ENCODE measurements at places on chromosomes 3 and 15.

DNA sequence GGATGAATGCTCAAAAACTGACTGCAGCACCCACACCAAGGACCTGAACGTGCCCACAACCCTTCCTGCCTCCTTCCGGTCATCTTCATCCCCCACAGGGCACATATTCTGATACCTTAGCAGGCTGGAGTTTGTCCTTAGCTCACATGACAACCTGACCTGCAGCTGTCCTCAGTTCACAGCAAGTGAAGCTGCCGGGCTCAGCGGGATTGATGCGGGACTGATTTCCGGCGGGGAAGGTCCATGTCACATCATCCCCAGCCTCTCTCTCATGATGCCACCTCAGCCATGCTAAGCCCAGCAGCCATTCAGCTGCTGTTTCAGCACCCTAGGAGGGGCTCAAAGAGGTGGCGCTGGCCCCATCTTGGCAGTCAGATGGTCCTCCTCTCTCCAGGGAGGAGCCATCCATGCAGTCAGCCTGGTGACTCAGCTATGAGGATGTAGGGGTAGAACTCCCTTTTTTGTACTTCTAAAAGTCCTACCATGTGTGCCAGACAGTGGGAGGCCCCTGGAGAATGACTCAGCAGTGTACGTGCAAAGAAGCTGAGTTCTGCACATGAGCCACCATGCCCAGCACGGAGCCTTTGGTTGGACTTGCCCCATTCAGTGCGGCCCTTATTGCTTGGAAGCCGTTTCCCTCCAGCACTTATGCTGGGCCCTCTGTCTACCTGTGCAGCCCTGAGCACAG is 9.5 kb downstream of the CA12 start:
- DNase-seq: peak; percentile 26

DNA sequence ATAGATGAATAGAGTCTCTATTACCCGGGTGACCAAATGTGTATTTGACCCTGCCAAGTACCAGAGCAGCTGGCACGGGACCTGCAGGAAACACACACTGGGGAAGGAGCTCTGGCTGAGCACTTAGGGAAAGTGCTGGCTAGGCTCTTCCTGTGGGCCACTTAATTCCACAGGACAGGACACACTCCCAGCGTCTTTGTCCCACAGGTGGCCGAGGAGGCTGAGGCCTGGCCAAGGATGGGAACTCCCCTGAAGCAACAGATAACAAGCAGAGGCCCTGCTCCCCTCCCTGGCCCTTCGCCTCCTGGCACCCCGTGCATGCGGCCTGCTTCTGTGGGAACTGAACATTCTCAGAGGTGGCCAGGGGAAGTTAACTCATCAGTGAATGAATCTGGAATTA is 180.8 kb downstream of the ATP10A start:
- no peak for DNase-seq

GRCh38 chr3:22122567-22122966 is 371.6 kb upstream of the ZNF385D start:
- DNase-seq: no peak

DNA sequence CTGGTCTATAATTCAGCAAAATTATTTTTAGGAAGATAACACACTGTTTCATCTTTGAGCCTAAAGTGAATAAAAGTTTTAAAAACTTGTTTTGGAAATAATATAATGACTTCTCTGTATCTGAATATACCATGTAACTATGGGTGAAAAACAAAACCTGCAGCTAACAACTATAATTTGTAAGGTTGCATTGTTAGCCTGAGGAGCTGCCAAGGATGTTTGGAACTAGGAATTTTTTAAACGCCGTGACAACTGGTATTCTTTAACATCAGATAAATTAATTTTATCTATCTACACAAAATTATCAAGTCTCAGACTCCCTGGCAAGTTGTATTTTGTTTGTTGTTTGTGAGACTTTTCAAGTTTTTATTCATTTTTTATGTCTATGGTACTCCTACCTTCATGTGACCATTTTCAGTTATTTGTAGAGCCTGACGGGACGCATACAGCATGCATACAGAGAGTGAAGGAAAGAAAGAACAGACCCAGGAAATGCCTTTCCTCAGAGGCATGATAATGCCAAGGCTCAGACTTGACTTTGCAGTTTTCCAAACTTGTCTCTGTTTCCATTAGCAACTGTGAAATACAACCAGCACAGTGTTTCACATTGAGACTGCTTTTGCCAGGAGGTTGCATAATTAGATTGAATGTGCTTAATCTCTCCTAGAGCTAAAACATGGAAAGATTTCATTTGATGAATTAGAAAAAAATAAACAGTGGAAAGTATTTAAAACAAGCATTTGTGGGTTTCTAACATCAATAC is 60.8 kb upstream of the ARHGEF26 start:
- DNase-seq: no peak

- DNase-seq: no peak
Measured at GRCh38 chr3:185188816-185189215, 36.0 kb upstream of the C3orf70 start.

DNA sequence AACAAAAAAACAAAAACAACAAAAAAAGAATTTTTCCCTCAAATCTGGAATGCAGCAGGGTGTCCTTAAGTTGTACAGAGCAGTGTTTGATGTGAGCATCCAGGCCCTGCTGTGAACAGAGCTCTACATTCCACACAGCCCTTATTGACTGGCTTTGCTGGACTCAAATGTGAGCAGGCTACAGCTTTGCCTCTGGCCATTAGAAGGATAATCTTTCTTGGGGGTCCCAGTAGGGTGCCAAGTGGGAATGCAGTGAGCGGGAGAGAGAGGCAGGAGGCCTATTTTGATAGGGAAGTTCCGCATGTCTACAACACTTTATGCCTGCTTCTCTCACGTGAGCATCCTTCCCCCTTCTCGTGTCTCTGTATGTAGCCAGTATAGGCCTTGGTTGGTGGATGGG is 34.4 kb upstream of the TPRG1 start:
- no peak for DNase-seq
